ENCODE measurements at places on chromosomes 11 and 22. TPM values are rescaled to one million over a fixed set of nuclear protein-coding genes. Genes with fewer than 3 reads are reported as not detected.
A peak's percentile ranks its signal among the peaks of the same experiment; 100 is the strongest.

- DNase-seq: no peak
Measured at GRCh38 chr22:17853073-17853472, 78.8 kb upstream of the BID start.

- no peak for DNase-seq
Measured at GRCh38 chr11:32108576-32108975, 17.7 kb downstream of the RCN1 start.

Gene CARNS1
- 0.52 TPM for total RNA-seq

GRCh38 chr11:78195917-78196560 is 7.3 kb downstream of the USP35 start:
- DNase-seq: no peak

Gene PLAAT2
- total RNA-seq: not detected

Gene ARHGAP8
- total RNA-seq: 8.9 TPM

Gene PHF21B
- total RNA-seq: 6.7 TPM

Gene KREMEN1
- 1.4 TPM for total RNA-seq

Gene ADAMTS8
- not detected for total RNA-seq

Gene CCDC116
- total RNA-seq: not detected

DNA sequence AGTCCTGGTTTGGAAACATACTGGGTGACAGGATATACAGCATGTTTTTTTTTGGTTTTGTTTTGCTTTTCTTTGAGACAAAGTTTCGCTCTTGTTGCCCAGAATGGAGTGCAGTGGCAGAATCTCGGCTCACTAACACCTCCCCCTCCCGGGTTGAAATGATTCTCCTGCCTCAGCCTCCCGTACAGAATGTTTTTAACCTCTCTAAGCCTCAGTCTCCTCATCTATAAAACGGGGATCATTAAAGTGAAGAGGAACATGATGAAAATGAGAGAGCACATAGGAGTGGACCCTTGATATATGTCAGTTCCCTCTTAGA is 28.1 kb upstream of the SCARF2 start:
- DNase-seq: no peak

Gene OR52H1
- total RNA-seq: not detected

- no peak for DNase-seq
Measured at GRCh38 chr22:40111451-40111850, 66.3 kb upstream of the TNRC6B start.

DNA sequence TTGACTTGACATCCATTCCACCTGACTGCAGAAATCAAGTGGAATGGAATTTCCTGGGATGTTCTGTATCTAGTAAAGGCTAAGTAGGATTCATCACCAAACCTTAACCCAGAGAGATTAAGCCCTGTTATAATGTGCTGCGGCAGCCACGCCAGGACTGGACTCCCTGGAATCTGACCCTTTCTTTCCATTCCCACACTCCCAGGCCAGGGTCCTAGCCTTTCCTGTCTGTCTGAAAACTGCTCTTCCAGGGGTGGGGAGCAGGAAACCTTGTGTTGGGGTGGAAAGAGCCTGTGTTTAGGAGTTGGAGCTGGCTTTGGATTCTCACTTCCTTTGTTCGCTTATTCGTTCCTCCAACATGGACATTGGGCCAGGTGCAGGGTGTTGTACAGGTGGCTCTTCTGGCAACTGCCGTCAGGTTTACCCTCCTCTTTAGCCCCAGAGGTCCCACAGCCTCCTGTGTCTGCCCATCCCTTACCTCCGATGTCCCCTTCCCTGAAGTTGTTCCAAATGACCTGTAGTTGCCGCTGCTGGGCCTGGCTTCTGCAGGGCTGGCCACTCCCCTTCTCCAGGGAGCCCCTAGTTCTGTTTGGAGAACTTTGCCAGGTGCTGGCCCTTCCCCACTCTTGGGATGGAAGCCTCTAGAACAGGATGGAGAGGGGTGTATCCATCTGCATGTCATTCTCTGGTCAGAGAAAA is 20.5 kb upstream of the PARVB start:
- peak; percentile 63 for DNase-seq
